ENCODE measurements at places on chromosomes 1 and 21.

DNA sequence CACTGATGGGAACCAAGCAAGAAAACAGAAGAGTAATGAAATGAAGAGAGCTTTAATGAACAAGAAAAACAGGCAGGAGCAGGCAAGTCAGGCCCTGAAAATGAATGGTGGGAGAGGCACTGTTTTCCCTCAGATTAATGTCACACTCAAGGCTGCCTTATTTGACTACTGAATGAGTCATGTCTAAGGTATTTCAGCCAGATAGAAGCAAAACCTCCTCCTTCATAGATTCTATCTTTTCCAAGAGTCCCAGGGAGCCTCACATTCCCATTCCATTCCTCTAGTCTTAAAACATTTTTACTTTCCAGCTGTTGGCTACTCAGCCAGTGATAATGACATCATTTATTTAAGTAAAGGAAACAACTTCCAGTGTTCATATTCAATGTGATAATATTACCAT is 228.4 kb upstream of the NRIP1 start:
- DNase-seq: no peak

GRCh38 chr1:93668951-93669350 is 12.7 kb downstream of the BCAR3 start:
- DNase-seq: no peak

DNA sequence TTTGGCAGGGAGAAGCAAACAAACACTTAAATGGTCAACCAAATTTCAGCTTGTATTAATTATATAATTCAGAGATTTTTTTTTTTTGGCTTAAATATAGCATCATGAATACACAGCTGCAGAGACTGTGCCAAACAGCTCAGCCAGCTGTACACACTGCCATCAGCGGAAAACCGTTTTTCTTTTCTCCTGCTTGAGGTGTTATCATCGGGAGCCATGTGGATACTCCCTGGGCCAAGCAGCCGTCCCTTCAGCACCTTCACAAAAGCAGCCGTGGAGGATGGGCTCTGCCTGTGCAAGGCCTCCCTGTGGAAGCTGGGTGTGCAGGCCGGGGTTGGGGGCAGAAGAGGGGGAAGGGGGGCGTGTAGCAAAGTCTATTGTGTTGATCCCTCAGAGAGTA is 85.0 kb downstream of the NUF2 start:
- DNase-seq: no peak

DNA sequence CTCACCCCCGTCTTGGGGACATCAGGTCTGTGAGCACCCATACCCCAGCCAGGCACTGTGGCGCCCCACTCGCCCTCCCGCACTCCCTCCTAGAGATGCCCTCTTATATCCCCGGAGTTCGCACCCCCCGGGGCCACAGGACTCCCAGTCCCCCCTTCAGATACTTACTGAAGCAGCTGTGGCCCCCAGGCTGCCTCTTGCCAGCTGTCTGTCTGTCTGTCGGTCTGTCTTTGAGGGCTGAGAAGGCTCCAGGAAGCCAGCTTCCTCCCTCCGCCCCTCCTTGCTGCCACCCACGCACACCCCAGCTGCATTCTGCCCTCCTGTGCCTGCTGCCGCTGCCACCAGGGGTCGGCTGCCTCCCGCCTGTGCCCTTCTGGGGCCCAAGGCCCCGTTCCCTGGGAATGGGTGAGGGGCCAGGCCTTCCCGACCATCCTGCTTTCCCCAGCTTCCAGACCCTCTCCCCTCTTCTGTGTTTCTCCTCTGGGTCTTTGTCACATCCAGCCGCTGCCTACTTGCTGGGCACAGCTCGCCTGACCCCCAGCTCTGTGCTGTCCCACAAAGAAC is at the start of gene PTPN7:
PTPN7 (minus strand) TSS at position 226 of the 564 bp plus-strand sequence. CDS start 1,200 bp downstream, outside the sequence.
- DNase-seq: peak; percentile 87

DNA sequence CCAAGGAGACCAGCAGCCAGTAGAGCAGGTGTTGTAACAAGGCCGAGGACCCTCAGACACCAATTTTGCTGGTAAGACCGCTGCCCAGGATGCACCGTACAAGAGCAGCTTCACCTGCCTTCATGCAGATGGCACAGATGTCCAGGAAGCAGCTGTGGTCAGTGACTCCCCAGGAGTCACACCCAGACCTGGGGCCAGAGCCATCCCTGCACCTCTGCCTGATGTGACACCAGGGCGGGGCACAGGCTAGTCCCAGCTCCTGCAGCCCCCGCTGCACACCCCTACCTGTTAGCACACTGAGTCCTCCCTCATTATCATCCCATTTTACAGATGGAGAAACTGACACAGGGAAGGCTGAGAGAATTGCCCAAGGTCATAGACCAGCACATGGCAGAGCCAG is 16.3 kb upstream of the KCNAB2 start:
- DNase-seq: no peak

DNA sequence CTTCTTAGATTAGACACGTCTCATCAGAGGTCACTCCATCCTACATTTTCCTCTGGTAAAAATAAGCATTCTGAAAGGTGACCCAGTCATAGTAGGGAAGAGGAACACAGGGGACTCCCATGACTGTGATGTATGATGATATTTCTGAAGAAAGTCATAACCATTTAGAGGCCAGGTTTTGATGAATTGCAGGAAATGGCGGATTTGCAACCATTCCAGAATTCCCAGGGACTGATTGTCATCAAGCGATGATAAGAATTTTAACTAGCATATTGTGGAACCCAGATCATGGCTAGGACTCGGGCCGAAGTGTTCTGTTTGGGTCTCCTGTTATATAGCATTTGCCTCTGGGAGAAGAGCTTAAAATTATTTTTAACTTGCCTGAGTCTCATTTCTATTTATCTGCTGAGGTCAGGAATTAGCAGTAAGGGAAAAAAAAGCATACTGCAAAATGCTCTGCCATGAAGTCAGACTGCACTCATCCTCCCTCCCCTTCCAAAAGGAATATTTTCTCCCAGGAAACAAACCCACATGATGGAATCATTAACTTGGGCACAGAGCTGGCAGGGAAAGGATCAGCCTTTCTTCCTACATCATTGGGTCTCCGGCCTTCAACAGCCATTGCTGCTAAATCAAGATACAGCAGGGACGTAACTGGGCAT is 286.7 kb downstream of the HLX start:
- DNase-seq: no peak

DNA sequence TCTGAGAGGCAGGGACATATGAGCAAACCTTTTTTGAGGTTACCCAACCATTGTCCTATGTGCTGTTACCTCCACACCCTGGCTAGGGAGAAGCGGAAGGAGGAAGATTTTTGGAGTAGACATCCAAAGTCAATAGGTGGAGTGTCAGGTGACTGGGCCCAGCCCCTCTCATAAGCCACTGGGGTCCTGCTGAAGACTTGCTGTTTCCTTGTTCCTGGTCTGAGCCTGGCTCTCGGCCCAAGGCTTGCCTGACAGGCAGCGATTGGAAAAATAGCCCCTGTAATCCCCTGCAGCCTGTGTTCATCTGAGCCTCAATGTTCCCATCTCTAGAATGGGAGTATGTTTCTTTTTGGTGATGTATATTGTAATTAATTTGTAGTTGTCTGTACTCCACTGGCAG is 6.9 kb upstream of the PIGR start:
- no peak for DNase-seq

DNA sequence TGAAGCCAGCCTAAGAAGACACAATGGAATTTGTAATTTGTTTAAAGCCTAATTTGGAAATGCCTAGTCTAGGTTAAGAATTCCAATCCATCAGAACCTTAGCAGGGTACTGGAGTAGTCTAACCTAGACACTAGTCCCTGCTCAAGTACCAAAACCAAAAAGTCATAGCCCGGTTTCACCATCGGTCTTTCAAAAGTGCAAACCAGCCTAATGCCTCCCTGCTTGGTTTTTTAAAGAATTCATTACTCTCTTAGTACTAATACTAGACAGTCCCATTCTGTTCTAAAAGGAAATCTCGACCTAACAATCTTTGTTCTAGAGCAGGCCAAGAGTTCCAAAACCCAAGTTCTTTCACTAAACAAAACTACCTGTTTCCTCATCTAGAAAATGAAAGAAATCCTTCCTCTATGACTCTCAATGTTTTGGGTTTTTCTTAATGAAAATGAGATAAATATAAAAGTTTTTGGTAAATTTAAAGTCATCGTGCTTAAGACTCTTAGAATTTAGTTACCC is 2.6 kb downstream of the PUM1 start:
- no peak for DNase-seq

- no peak for DNase-seq
These were observed 3.0 kb downstream of the WDR3 start for GRCh38 chr1:117932576-117932975.

DNA sequence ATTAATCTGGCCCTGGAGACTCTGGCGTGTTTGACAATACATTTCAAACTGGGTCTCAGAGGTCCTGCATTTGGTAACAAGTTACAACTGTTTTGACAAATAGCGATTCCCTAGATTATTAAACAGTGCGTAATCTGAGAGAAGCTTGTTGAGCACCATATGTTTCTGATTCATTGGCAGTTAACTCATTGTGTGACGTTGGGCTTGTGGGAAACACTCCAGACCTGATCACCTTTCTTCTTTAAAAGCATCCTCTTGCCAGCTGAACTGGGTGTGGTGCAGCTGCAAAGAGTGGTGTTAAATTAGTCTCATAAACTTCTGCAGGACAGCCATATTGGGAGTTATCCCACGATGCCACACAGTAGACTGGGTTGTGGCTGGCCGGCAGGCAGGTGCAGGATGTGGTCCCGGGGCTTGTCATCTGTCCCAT is 82.7 kb downstream of the CDC7 start:
- no peak for DNase-seq

DNA sequence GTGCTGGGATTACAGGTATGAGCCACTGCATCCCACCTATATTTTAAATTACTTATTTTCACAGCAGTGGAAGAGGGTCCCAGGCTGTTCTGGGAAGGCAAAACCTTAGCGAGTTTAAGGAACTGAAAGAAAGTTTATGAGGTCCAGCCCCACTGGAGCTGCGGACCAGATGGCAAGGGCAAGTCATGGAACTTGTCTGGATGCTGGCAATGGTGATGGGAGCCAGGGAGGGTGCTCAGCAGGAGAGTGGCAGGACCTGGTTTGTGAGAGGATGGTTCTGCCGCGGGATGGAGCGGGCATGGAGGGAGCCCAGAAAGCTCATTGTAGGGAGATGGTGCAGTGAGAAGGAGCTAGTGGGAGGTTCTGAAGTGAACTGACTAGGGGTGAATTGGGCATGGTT is 50.6 kb upstream of the SLC45A1 start:
- DNase-seq: no peak

- no peak for DNase-seq
These were observed 31.9 kb downstream of the CAPN9 start for GRCh38 chr1:230778916-230779590.

DNA sequence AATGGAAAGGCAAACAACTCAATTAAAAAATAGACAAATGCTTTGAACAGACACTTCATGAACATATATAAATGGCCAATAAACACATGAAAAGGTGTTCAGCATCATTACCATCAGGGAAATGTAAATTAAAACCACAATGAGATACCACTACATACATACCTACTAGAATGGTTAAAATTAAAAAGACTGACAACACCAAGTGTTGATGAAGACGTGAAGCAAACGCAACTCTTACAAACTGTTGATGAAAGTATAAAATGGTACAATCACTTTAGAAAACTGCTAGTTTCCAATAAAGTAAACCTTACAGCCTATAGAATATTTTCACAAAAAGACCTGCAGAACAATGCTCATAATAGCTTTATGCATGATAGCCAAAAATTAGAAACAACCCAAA is 10.1 kb downstream of the EIF2B3 start:
- DNase-seq: no peak

- no peak for DNase-seq
These were observed 1.2 kb downstream of the MAN1C1 start for GRCh38 chr1:25617625-25618432.

DNA sequence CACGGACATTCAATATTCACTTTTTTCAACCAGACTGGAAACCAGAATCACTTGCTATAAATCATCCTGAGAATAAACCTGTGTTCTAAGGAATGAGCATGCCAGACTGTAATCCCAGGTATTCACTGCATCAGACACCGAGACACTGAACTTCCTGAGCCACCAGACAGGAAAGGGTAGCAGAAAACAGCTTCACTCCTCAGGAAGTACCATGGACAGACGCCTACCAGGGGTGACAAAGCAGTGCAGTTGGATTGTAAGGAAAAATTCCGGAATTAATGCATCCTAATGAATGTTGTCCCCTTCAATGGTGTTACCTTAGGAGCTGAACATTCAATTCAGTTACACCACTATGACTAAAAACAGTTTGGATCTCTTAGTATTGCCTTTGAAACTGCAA is 156.1 kb downstream of the PIGK start:
- no peak for DNase-seq

DNA sequence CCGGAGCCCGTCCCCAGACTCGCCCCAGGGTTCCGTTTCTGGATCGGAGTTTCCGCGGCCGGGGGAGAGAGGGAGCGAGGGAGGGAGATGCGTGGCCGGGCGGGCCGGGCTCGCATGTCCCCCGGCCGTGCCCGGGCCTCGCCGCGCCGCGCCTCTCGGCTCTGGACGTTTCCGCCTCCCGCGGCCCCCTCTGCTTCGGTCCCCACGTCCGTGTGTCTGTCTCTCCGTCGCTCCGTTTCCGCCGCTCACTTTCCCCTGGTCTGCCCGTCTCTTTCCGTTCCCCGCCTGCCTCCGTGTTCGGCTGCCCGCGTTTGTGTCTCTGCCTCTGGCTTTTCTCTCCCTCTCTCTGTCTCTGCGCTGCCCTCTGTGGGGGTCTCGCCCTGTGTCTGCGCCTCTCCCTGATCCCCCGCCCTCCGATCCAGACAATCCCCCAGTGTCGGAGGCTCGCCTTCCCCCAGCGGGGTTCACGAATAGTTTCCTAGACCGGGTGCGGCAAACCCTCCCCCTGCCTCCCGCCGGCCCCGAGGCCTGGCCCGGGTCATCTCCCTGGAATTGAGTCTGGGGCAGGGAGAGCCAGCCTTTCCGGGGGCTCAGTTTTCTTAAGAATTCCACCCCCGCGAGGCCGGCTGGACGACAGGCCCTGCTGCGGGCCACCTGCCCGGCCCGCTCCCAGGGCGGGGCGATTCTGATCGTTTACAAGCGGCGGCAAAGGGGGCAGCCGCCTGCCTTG is 735 bp downstream of the NBL1 start:
- DNase-seq: no peak

DNA sequence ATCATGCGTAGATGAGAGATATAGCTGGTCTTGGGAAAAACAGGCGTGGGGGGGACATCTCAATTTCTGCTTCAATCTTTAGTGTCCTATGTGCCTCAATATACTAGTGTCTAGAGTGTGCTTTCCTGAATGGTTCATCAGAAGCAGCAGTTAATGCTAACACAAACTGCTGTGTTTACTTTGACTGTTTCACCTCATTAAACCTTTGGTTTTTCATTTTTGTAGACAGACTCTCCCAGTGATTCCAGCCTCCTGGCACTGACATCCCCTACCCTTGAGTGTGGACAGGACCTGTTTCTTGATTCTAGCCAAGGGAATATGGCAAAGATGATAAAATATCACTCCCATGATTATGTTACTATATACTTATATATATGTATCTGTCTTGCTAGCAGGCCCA is 37.6 kb downstream of the ZYG11A start:
- no peak for DNase-seq

DNA sequence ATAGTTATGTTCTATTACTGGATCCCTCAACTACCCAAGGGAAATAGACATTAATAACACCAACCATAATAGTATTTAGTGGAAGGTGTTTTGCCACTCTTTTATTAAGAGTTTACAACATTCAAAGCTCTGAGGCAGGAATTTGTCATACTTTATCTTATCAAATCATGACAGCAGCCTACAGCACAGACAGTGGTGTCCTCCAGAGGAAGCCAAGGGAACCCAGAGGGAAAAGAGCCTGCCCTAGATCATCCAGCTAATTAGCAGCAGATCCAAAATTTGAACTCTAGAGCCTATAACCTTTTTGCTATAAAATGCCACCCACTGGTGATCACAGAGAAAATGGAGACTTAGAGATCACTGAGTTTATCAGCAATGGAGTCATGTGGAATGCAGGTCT is 18.2 kb downstream of the VAV3 start:
- no peak for DNase-seq

GRCh38 chr1:118271883-118272282 is 86.9 kb upstream of the SPAG17 start:
- no peak for DNase-seq

Data from stimulated activated CD4-positive, alpha-beta T cell treated with anti-CD3 and anti-CD28 coated beads, Interleukin-12 subunit alpha, Interleukin-12 subunit beta, amount 100 ng/mL, for 24 hours (primary cell).